Activated gamma-delta T cell treated with Interleukin-2 at 50 U/mL for 16 hours (primary cell): ENCODE measurements at places on chromosomes 11 and 22.

DNA sequence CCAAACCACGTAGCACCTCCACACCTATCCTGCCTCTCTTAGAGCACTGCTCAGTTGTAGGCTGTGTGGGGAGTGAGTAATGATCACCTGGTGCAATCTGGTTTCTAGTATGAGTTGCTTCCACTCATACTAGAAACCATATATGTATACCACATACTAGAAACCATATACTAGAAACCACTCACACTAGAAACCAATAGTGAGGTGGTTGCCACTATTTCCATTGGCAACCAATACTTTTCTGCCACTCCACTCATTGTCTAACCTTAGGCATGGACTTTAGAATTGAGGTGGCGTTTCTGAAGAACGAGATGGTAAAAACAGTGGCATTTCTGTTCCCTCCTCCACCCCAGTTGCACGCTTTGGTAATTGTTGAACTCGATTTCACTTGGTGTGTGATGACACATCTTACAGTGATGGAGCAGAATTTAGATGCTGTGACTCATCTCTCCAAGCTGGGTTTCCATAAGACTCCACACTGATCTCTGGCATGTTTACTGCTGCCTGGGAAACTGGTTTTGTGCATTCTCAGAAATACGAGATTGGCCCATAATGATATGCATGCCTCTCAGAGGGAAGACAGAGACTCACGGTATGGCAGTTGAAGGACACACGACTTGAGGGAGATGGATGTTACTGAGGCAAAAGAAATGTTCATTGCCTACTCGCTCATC lies 82.9 kb downstream of the KIRREL3 start:
- no peak for DNase-seq

DNA sequence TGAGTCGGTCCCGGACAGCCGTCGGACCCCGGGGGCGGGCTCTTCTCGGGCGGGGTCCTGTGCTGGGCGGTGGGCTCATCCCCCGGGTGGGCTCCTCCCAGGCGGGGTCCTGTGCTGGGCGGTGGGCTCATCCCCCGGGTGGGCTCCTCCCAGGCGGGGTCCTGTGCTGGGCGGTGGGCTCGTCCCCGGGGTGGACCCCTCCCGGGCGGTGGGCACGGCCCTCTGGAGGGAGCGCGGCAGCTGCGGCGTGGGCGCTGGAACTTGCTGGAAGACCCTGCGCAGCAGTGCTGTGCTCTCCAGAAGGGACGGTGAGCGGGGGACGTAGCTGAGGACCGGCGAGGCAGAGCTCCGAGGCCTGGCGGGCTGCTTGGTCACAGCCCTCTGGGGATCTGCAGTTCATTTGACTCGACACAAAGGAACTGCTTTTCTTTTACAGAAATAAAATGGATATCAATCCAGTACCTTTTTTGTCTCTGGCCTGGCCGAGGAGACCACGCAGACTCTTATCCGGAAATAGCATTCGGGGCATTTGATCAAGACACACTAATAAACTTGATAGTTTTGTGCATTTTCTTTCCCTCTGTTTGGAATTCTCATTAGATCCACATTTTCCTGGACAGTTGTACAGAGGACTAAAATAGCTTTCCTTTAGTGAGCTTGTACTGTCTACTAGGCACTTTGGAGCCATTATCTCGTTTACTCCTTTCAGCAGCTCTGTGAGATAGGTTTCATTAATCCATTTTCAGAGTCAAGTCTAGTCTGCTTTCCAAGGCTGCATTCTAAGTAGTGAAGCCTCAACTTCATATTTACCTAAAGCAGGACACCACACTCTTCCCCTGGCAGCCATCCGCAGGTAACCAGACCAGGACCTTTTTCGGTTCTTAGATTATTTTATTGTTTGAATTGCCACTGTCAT lies 812 bp downstream of the JAM3 start:
- DNase-seq, result no peak

GRCh38 chr11:1619449-1619848 lies 2.5 kb downstream of the KRTAP5-4 start:
- no peak for DNase-seq

DNA sequence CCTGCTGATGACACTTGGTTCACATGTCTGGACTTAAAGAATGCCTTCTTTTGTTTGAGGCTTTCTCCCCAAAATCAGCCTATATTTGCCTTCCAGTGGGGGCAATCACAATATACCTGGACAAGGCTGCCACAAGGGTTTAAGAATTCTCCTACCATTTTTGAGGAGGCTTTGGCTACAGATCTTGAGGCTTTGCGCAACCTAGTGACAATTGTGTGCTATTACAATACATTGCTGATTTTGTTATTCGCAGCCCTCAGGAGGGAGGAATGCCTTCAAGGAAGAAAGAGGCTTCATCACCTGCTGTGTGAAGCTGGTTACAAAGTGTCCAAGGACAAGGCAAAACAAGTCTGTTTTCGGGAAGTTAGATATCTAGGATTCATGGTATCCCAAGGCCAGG lies 50.8 kb upstream of the OR4C15 start:
- DNase-seq, result no peak

DNA sequence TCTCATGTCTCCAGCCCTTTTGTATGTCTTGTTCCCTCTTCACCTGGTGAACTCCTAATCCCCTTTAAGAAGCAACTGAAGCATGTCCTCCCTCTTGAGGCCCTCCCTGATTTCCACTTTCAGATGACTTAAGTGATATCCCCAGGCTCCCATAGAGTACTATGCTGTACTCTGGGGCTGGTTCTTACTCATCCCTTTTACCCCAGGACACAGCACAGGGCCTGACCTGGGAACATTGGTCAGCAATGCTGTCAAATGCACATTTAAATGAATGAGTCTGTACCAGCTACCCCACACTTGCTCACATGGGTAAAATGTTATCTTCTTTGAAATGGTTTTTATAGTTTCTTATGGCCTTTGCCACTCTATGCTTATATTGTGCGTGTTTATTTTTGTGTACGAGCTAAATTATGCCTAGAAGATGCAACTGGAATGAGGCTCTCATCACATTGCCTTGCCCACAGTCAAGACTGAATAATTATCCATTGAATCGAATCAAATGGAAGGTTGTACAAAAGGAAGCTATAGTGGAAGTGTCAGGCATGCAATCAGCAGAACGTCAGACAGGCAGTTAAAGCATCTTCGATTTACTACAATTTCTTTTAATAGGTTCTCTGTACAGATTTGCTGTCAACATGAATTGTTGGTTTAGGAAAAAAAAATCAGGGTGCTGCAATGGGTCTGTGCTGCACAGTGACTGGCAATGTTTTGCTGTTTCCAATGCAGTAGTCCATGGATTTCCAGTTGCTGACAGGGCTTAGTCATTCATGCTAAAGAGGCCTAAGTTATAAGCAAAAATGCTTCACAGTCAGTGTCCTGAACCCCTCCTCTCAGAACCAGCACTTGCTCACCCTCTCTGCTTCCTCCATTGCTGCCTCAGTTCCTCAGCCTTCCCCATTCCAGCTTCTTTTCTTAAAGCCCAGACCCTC lies 79.5 kb downstream of the PARVA start:
- DNase-seq, result no peak

DNA sequence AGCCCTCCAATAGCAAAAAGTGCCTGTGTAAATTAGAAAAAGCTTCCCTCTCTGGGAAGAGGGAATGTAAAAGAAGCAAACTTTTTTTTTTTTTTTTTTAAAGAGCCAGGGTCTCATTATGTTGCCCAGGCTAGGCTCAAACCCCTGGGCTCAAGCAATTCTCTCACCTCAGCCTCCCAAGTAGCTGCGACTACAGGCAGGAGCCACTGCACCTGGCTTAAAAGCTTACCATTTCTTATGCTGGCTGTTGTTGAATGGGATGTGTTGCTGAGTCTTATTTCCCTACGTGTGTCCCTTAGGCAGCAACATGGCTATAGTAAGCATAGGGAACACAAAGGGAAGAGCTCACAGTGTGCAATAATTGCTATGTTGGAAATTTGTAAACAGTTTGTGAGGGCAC lies 225.5 kb upstream of the CCDC90B start:
- no peak for DNase-seq

- no peak for DNase-seq
Measured at GRCh38 chr22:35537232-35537631, 3.4 kb upstream of the RASD2 start.
